Stimulated activated CD8-positive, alpha-beta memory T cell treated with anti-CD3 and anti-CD28 coated beads, Interleukin-4, amount 100 ng/mL, for 4 hours (primary cell): ENCODE measurements at places on chromosomes 7 and 10.
A peak's percentile ranks its signal among the peaks of the same experiment; 100 is the strongest.

- no peak for DNase-seq
Observed at GRCh38 chr10:69731698-69732097, 70.0 kb upstream of the COL13A1 start.

DNA sequence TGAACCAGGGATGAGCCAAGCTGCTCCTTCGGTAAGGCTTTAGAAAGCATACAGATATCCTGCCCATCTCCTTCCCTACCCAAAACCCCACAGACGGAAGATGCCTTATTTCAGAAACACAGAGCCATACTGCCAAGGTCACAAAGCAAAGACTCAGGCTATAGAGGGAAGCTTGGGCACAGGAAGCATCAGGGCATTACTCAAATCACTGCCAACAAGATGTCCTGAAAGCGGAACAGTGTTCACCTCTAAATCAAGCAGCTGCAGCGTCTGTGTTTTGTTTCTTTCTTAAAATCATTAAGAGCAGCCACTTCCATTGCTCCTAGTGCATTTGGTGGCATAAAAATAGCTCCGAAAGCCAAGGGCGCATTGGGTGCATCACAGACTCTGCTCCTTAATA is 307.3 kb downstream of the SORCS1 start:
- no peak for DNase-seq

DNA sequence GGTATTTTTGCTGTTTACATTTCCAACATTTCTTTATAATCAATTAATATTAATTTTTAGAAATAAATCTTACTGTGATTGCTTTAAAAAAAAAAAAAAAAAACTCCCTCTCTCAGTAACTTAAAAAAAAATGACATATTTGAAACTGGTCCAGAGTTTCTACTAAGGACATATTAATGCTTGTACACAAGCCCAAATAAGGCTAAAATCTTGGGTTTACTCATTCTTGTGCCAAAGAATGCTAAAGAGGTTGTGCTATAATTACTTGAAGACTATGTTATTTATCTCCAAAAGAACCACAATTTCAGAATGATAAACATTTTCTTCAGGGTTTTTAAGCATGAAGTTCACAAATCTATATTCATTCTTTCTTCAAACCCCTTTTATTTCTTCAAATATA is 39.4 kb upstream of the PHF14 start:
- no peak for DNase-seq

GRCh38 chr7:97771576-97771975 is 39.7 kb downstream of the TAC1 start:
- no peak for DNase-seq

- no peak for DNase-seq
Observed at GRCh38 chr10:59176241-59177030, at the start of gene PHYHIPL. TSS of gene PHYHIPL (plus strand) at chr10:59176643. CDS start at chr10:59176854, 211 bp downstream.

GRCh38 chr10:15990535-15991129 is 130.3 kb upstream of the MINDY3 start:
- DNase-seq: no peak

- DNase-seq: no peak
Observed at GRCh38 chr10:71584902-71585563, 134.5 kb downstream of the C10orf105 start.

GRCh38 chr7:8360564-8361153 is 72.8 kb upstream of the NXPH1 start:
- DNase-seq: no peak

DNA sequence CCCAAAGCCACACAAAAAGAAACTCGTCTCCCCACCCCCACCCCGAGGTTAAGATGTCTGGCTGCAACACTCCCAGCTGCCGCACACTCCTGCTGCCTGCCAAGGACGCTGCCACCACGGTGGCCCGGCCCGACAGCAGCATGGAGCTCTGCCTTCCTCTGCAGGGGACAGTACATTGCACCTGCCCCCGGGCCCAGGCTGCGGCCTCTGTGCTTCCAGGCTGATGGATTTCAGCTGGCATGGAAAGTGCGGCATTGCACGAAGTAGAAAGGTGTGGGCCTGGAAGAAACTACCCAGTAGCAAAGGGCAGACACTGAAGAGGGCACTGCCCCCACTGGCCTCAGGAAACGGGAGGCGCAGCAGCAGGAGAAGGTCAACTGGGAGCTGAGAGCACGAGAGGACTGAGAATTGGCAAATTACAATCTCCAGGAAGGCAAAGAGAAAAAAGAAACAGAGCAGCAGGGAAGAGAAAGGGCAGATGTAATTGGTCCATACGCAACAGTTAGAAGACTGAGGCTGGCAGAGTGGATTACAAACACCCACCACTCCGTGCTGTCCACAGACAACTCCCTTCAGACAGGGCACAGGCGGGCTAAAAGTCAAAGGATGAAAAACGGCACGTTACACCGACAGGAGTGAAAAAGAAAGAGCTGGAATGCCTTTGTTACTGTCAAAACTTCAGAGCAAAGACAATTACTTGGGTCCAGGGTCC is 117.1 kb upstream of the DIP2C start:
- no peak for DNase-seq

GRCh38 chr7:43890468-43890867 is 15.9 kb downstream of the URGCP start:
- DNase-seq: no peak

- DNase-seq: no peak
Observed at GRCh38 chr7:93736668-93737369, 153.7 kb downstream of the TFPI2 start.

DNA sequence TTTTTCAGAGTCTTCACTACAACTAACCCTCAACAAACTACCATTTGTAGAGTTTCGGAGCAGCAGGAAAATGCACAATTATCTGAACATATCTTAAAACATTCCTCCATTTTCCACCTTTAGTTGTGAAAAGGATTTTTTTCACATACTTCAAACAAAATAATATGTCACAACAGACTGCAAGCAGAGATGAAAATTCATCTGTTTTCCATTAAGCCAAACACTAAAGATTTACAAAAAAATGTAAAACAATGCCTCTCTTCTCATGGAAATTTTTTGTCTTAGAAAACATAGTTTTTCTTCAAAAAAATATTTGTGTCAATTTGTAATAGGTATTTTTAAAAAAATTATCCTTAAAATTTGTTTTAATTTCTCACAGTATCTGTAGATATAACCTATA is 98.9 kb downstream of the ARHGAP12 start:
- DNase-seq: no peak

DNA sequence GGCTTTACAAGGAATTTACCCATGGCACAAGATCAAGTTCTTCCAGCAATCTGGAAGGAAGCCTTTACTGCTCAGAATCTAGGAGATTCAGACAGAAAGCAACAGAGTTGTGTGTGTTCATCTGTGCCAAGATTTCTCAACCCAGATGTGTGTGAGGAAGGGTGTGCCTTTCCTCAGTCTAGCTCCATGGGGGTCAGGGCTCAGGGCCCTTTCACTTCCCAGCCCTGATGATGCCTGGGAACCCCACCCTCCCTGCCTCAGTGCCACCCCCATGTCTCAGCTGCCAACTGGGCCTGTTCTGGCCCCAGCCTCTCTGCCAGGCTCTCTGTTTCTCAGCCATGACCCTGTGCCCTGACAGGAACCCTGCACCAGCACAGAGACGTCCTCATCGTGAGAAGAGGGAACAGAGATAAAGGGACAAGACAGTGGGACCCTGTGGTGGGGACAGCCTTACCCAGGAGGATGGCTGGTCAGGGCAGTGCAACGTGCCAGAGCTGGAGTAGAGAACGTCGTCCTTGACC is 102.0 kb downstream of the VIPR2 start:
- no peak for DNase-seq

- DNase-seq: no peak
Observed at GRCh38 chr7:114653364-114654088, 238.9 kb downstream of the FOXP2 start.

- no peak for DNase-seq
Observed at GRCh38 chr7:138030679-138031351, 28.9 kb upstream of the CREB3L2 start.

GRCh38 chr10:127906548-127907377 is at the start of gene PTPRE:
TSS of gene PTPRE (plus strand) at chr10:127907103. CDS start at chr10:128040882, 133,779 bp downstream.
- DNase-seq: peak; percentile 5

- DNase-seq: no peak
Observed at GRCh38 chr10:15137636-15138035, 30.9 kb downstream of the NMT2 start.

- DNase-seq: no peak
Observed at GRCh38 chr10:84820120-84820519, 491.7 kb downstream of the CCSER2 start.

- DNase-seq: no peak
Observed at GRCh38 chr10:4639960-4640359, 186.0 kb upstream of the AKR1E2 start.

DNA sequence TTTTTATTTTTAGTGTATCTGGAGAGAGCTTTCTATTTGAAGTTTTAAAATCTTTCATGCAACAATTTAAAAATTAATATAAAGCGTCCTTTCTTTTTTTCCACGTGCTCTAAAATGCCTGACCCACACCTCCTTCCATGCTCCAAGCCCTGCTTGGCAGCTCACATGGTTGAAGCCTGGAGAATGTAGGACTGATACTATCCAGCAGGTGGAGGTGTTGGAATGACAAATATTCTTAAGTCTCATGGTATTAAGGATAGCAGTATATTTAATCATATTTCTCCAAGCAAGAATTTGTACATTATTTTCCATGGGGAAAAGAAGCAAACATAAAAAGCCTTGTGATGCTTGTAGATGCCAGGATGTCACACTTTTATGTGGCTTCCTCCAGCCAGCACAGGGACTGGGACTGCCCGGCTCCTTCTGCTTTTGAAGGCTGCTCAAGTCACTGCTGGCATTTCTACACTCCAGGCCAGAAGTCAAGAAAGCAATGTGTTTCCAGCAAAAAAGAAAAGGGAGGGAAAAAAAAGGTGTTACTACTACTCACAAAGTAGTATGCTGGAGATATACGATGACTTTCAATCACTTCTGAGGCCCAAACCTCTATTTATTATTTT is 49.7 kb downstream of the BZW2 start:
- no peak for DNase-seq

GRCh38 chr10:13769946-13770345 is 183.2 kb downstream of the PRPF18 start:
- no peak for DNase-seq

DNA sequence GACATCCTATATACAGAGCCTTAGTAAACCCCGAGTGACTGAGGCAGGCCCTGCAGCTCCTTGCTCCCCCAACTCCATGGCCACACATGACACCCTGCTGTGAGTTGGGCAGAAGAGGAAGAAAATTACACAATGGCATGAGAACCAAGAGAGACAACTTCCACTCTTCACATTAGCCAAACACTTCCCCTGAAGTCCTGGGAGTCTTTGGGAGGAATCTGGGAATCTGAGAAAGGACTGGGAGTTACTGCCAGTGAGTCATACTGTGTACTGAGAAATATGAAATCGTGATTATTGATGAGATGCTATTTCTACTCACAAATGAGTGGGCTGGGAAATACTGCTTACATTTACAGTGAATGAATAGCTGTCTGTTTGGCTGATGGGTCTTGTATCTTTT is 116.6 kb downstream of the SPAG6 start:
- DNase-seq: no peak

- no peak for DNase-seq
Observed at GRCh38 chr10:125548356-125548755, 134.6 kb downstream of the TEX36 start.

GRCh38 chr7:99767662-99768061 is 16.3 kb downstream of the CYP3A4 start:
- no peak for DNase-seq

DNA sequence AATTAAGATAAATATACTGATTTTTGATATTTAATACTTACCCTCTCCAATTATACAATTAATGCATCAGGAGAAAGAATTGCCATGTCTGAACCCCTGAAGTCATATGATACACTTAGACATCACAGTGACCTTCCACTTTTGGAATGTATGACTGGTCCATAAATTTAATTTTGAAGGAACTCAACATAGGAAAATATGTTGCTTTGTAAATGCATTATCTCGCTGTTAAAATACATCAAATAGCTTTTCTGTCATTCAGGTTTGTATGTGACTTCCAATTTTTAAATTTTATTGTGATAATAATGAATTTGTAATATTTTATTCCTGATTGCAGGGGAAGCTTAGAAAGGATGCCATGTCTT is 631.9 kb upstream of the ANKRD30A start:
- no peak for DNase-seq

DNA sequence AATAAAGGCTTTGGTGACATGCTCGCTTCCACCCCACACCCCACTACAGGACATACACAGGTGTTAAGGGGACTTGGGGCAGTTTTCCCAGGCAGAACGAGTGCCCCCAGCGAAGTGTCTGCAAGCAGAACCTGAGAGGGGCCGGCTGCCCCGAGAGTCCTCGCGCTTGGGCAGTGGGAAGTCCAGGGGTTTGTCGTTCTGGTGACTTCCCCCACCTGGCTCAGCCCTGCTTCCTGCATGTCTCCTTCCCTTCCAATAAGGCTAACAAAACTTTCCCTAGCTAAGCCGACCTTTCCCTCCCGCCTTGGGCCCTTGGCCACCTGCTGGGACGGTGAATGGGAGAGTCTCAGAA is 916 bp downstream of the VWA2 start:
- no peak for DNase-seq

- DNase-seq: no peak
Observed at GRCh38 chr7:155776606-155777005, 35.7 kb downstream of the SHH start.

DNA sequence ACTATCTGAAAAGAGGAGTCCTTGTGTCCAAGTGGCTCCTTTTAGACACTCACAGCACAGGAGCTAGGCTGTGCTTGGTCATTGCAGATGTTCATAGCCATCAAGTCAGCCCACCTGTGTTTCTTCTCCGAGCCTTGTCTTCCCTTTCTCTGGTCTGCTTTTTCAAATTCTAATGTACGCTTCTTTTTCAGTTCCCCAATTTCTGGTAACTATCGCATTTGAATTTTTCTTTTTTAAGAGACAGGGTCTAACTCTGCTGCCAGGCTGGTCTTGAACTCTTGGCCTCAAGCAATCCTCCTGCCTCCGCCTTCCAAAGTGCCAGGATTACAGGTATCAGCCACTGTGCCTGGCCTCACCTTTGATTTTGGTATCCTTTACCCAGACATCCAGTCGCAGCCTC is 18.9 kb downstream of the APBB1IP start:
- DNase-seq: no peak

GRCh38 chr7:140056431-140057142 is 6.2 kb downstream of the PARP12 start:
- no peak for DNase-seq

- DNase-seq: no peak
Observed at GRCh38 chr7:135335628-135336139, 102.0 kb downstream of the STRA8 start.

DNA sequence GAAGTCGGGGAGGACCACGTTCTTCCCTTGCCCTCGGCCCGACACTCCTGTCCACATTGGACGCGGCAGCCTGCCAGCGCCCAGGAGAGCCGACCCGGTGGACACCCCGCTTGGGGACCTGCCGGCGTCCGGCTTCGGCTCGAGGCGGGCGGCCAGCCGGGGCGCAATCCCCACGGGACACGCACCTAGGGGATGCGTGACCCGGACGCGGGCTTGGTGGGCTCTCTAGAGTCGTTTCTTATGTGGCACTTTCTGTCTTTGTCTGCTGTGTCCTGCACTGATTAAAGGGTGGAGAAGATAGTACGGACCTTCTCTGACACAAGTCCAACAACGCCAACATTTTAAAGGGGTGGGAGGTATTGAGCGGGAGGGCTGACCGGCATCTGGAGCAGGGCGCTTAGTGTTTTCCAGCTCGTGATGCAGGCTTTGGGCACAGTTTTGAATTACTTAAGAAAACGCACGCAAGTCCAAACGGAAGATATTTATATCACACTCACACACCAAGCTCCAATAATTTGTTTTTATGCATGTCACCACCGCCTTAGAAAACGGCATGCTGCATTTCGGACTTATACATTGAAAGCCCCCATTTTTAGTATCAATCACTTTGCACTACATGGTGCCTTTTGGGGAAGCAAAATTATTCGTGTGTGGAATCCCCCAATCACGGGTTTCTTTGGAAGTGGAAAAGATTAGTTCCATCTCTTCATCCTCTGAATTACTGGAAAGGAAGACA is 3.9 kb upstream of the SPAG6 start:
- DNase-seq: no peak
